ENCODE measurements at places on chromosomes 13 and 19.

- DNase-seq = no peak
Observed at GRCh38 chr13:25839371-25839770, 212.4 kb downstream of the SHISA2 start.

DNA sequence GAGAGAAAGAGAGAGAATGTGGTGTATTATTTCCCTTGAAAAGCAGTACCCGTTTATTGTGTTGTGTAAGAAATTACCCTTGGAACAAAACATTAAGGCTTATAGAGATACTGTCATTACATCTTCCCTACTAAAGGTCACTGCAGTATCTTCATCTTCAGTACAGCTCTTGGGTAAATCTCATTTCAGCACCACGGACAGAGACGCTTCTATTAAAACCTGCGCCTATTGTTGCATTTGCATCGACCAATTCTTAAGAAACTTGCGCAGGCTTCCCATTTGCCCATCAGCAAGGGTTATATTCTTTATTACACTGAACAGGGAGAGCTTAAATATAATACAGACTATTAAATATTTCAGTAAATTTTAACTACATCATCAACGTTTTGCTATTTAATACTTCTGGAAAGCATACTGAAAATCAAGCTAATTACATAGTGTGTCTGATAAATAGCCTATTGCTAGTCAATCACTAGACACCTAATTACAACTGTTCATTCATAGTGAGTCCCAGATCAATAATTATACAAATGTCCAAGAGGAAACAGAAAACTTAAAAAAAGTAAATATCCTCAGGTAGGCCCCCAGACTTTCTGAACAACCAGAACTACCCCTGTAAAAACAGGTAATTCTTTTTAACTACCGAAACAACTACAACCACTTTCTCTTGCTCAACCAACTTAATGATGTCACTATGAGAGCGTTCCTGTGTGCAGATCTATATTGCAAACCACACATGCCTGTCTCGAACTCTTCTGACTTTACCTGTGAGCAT, 350.6 kb downstream of the LIG4 start:
- DNase-seq = no peak

- DNase-seq = peak; percentile 3
Observed at GRCh38 chr13:110340812-110341444, 33.8 kb downstream of the COL4A2 start.

GRCh38 chr19:54434112-54434872, 14.7 kb upstream of the LENG8 start:
- no peak for DNase-seq

DNA sequence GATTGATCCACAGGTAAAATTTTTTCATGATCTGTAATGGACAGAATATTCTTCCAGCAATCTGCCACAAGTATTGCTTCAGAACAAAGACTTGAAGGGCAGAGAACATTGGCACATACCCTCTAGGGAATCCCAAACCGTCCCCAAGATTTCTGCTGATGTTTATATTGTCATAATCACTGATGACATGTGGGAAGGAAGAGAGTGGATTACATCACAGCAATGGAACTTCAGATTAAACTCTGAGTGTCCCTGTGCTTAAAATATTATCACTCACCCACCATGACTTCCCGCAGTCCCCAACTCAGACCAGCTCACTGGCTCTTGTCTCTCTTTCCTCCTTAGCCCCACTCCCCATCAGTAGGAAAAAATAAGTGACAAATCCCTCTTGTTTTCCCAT, 8.5 kb upstream of the TPT1 start:
- no peak for DNase-seq

DNA sequence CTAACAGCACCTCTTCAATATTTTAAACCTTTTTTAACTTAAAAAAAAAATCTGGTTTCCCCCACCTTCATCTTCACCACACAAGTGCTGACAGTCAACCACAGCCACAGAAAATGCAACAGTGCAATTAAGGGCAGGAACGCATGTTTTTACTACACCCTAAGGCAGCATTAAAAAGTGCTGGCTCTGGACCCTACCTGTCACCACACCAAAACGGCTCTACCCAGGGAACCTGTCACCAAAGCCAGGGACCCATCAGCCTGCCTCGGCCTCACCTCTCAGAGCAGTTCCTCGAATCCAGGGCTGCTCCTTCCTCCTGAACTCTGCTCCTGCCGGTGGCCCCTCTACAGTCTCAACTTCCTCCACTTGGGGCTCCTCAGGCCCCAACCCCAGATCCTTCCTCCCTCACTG, 22.5 kb upstream of the SLC35E1 start:
- no peak for DNase-seq

- no peak for DNase-seq
Observed at GRCh38 chr13:33096886-33097605, 80.8 kb downstream of the KL start.

DNA sequence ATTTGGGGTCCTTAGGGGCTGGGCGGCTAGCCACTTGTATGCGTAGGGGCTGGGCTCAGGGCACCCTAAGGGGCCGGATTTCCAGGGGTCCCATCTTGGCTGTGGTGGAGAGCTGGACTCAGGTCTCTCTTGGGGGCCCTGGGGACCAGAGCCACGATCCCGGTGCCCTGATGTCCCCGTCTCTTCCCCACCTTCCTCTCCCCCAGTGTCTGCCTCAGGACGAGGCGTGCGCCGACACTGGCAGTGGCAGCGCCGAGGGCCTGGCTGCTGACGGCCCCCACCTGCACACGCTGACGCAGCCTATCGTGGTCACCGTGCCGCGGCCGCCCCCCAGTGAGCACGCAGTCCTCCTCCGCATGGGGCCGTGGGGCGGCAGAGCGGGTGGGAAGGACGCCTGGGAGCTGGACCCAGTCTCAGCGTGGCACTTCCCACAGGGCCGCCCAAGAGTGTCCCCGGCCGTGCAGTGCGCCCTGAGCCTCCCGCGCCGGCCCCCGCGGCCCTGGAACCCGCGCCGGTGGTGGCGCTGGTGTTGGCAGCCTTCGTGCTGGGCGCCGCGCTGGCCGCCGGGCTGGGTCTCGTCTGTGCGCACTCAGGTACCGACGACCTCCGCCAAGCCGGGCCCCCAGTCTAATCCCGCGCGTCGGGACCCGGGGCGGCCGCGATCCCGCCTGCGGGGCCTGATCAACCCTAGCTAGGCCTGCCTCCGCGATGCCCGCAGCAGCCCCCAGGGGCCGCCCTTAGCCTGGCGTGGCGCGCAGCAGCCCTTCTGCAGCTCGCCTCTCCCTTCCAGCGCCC, 2.7 kb upstream of the SNAPC2 start:
- DNase-seq = no peak

- DNase-seq = no peak
Observed at GRCh38 chr13:28583651-28584091, 75.3 kb upstream of the POMP start.

- peak; percentile 36 for DNase-seq
Observed at GRCh38 chr19:49875857-49876421, 1.2 kb downstream of the AKT1S1 start.

DNA sequence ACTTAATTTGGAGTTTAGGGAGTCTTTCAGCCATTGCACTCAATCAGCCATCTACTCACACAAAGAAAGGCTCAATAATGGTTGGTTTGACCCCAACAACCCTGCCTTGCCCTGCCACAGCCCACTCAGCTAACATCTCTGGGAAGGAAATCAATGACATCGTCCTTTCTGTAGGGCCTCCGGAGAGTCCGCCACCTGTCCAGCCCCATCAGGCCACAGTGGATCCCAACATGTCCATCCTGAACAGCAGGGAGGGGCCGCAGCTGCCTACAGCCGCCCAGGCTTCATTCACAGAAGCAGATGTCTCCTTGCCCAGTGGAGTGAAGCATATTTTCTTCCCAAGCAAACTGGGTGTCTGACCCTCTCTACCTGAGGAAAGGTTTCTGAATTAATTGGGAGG, 4.2 kb upstream of the CDX2 start:
- DNase-seq = no peak

DNA sequence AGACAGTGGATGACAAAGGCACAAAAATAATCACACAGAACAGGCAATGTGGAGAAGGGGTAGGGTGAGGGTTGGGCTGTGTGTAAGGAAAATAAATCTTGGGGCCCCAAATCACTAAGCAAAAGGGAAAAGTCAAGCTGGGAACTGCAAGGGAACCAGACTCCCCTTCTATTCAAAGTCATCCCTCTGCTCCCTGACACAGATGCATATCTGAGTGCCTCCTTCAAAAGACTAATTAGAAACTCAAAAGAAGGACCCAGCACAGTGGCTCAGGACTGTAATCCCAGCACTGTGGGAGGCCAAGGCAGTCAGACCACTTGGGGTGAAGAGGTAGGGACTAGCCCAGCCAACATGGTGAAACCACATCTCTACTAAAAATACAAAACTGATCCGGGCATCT, 18.3 kb downstream of the ZNF611 start:
- DNase-seq = no peak

DNA sequence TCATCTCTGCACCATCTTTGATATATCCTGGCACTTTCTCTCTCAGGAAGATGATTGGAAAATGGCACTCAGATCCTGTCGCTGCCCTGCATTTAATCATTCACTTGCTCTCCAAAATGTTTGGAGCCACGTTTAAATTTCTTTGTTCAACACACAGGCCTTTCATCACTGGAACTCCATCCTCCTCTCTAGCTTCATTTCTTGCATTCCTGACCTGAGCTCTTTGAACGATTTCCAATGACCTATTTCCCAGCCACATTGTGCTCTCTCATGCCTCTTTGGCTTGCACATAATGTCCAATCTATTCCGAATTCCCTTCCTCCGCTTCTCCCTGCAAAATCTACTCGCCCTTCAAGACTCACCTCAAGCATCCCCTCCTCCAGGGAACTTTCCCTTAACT, 287.4 kb upstream of the NBEA start:
- DNase-seq = no peak

- no peak for DNase-seq
Observed at GRCh38 chr13:113882267-113882630, 18.4 kb upstream of the GAS6 start.

DNA sequence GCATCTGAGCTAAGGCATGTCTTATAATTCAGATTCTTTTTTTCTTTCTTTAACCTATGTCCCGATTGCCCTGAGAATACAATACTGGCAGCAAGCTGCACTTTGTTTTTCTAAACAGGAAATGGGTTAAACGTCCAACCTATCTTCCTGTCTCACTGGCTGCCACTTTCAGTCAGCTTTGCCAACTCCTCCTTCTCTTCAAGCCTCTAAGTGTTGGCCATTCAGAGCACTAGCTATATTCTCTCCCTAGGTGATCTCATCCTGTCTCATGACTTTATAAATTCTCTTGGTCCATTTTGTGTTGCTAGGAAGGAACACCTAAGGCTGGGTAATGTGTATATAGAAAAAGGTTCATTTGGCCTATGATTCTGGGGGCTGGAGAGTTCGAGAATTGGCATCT, 109.5 kb upstream of the TSC22D1 start:
- DNase-seq = no peak

GRCh38 chr19:54077334-54077733, 3.8 kb downstream of the TARM1 start:
- DNase-seq = no peak

GRCh38 chr13:110533771-110534670, 27.5 kb downstream of the RAB20 start:
- DNase-seq = no peak

GRCh38 chr19:5329141-5329540, 11.5 kb downstream of the PTPRS start:
- DNase-seq = no peak

- DNase-seq = no peak
Observed at GRCh38 chr19:16343156-16343555, 18.5 kb downstream of the KLF2 start.

- DNase-seq = no peak
Observed at GRCh38 chr19:17616961-17617806, 61.7 kb downstream of the COLGALT1 start.

DNA sequence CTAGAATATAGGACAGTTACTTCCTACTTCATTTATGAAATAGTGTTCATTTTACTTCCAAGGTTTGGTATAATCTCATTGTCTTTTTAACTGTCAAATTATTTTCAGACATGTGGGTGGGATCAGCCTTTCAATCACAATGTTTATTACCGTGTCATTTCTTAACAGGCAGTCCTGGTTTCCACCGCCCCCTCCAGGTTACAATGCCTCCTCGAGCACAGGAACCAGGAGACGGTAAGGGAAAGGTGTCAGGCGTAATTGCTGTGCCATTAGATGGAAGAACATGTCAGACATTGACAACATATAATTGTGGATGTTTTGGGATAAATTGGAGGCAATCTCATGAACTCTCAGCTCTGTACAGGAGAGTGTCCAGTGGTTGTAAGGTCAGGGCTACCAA, 36.5 kb downstream of the SCEL start:
- no peak for DNase-seq

GRCh38 chr19:1243768-1244692, 2.5 kb downstream of the ATP5F1D start:
- peak; percentile 78 for DNase-seq

- no peak for DNase-seq
Observed at GRCh38 chr13:113367771-113368170, 3.8 kb upstream of the GRTP1 start.

- no peak for DNase-seq
Observed at GRCh38 chr13:109938255-109938936, 152.0 kb upstream of the IRS2 start.

GRCh38 chr13:95787356-95788099, 110.6 kb downstream of the DNAJC3 start:
- DNase-seq = no peak

GRCh38 chr13:111166882-111167675, 52.0 kb downstream of the ARHGEF7 start:
- no peak for DNase-seq

DNA sequence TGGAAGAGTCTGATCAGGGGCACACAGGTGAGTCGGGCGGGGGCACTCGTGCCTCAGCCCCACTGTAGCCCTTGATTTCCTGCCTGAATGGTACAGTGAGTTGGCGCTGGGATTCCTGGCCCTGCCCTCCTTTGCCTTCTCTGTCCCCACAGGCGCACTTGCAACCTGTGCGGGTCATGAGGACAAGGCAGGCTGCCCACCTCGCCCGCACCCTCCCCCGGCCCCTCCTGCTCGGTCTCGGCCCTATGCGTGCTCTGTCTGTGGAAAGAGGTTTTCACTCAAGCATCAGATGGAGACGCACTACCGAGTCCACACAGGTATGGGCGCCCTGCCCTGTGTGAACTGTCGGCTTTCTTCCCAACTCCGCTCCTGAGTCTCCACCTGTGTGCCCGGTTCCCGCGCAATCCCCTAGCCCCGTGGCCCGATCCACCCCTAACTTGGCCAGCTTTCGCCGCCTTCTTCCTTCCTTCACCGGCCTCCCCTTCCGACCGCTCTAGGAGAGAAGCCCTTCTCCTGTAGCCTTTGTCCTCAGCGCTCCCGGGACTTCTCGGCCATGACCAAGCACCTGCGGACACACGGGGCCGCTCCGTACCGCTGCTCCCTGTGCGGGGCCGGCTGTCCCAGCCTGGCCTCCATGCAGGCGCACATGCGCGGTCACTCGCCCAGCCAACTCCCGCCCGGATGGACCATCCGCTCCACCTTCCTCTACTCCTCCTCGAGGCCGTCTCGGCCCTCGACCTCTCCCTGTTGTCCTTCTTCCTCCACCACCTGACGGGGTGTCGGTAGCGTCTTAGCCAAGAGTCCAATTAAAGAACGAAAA, 1.6 kb upstream of the KMT2B start:
- DNase-seq = no peak
